ENCODE measurements at places on chromosomes 6 and 20. TPM values are rescaled to one million over a fixed set of nuclear protein-coding genes. Genes with fewer than 3 reads are reported as not detected.

MYCT1 gene
- 0.75 TPM for total RNA-seq

FAM162B gene
- 2.4 TPM for total RNA-seq

FOXA2 gene
- total RNA-seq = not detected

SH3BGRL2 gene
- 1.8 TPM for total RNA-seq

NEURL2 gene
- total RNA-seq = 5.3 TPM

C2 gene
- 10.4 TPM for total RNA-seq

MAK gene
- total RNA-seq = not detected

MATN4 gene
- not detected for total RNA-seq

LY6G6C gene
- total RNA-seq = not detected

KCNG1 gene
- 2.8 TPM for total RNA-seq

C6orf118 gene
- not detected for total RNA-seq

PACSIN1 gene
- not detected for total RNA-seq

VEGFA gene
- 68.8 TPM for total RNA-seq

BTN1A1 gene
- not detected for total RNA-seq

GLO1 gene
- total RNA-seq = 78.5 TPM

PAX1 gene
- not detected for total RNA-seq

C4A gene
- 65.0 TPM for total RNA-seq

LST1 gene
- total RNA-seq = not detected

MUC21 gene
- not detected for total RNA-seq

TENT5A gene
- 31.5 TPM for total RNA-seq

EPB41L2 gene
- total RNA-seq = 125 TPM

ZC2HC1B gene
- not detected for total RNA-seq

HLA-DQB2 gene
- total RNA-seq = not detected

HLA-DRB5 gene
- not detected for total RNA-seq

SLC32A1 gene
- total RNA-seq = not detected

LY86 gene
- not detected for total RNA-seq

KCNK5 gene
- not detected for total RNA-seq

SLPI gene
- not detected for total RNA-seq

HEY2 gene
- 0.06 TPM for total RNA-seq

POM121L2 gene
- total RNA-seq = not detected

OLIG3 gene
- not detected for total RNA-seq

DACT2 gene
- total RNA-seq = 5.3 TPM

MRPS18B gene
- 50.9 TPM for total RNA-seq

PPP1R16B gene
- total RNA-seq = 0.44 TPM

PSORS1C1 gene
- total RNA-seq = 0.64 TPM

AVP gene
- total RNA-seq = not detected

BHLHE23 gene
- not detected for total RNA-seq
